NCI-H1048 (cell line): ENCODE measurements at places on chromosomes 13 and 19.

DNA sequence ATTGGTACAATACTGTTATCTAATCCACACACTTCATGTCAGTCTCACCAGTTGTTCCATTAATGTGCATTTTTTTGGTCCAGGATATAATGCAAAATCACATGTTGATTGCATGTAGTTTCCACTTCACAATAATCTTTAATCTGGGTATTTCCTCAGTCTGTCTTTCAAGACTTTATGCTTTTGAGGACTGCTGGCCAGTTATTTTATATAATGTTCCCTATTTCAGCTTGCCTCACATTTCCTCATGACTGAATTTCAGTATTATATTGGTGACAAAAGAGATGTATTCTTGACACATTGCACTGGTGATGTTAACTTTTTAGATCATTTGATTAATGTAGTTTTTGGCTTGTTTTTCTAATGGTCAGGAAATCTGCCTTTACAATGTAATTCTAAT lies 368.3 kb downstream of the IRS2 start:
- no peak for DNase-seq

- DNase-seq: no peak
Measured at GRCh38 chr13:102847272-102848234, 1.7 kb downstream of the ERCC5 start.

- no peak for DNase-seq
Measured at GRCh38 chr13:20411638-20412342, 113.9 kb downstream of the CRYL1 start.

DNA sequence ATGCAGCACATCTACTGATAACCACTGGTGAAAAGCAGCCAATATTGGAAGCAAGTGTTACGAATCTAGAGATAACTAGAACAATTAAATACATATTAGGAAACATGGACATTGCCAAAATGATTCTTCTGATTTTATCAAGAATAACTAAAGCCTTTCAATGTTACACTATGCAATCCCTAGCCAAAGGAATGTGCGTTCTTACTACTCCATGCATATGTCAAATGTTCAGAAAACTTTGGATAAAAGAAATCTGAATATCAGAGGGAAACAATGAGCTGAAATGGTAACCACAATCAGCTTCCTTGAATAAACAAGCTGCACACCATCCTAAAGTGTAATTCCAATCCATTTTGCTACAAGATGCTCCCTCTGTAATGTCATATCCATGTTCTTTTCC lies 951 bp upstream of the POSTN start:
- no peak for DNase-seq

DNA sequence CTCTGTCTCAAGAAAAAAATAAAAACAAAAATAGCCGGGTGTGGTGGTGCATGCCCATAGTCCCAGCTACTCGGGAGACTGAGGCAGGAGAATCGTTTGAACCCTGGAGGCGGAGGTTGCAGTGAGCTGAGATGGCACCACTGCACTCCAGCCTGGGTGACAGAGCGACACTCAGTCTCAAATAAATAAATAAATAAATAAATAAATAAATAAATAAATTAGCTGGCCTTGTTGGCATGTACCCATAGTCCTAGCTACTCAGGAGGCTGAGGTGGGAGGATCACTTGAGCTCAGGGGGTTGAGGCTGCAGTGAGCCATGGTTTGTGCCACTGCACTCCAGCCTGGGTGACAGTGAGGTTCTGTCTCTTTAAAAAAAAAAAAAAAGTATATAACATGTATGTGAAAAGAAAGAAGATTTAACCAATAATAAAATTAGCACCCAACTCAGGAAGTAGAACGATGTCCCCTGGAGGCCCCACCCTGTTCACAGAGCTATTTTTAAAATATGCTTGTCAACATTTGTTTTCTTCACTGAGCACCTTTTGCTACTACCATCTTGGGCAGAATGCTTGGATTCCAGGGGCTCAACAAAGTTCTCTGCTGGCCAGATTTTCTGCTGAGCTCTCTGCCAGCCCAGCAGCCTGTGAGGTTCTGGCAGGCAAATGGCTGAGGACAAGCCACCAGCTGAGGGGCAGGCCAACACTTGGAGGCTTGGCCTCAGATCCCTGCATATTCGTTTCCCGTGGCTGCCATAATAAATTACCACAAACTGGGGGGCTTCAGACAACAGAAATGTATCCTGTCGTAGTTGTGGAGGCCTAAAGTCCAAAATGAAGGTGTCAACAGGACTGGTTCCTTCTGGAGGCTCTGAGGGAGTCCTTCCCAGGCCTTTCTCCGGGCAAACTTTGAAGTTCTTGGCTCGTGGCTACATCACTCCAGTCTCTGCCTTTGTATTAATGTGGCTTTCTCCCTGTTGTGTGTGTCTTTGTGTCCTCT lies 5.2 kb downstream of the SLC25A42 start:
- DNase-seq: no peak

DNA sequence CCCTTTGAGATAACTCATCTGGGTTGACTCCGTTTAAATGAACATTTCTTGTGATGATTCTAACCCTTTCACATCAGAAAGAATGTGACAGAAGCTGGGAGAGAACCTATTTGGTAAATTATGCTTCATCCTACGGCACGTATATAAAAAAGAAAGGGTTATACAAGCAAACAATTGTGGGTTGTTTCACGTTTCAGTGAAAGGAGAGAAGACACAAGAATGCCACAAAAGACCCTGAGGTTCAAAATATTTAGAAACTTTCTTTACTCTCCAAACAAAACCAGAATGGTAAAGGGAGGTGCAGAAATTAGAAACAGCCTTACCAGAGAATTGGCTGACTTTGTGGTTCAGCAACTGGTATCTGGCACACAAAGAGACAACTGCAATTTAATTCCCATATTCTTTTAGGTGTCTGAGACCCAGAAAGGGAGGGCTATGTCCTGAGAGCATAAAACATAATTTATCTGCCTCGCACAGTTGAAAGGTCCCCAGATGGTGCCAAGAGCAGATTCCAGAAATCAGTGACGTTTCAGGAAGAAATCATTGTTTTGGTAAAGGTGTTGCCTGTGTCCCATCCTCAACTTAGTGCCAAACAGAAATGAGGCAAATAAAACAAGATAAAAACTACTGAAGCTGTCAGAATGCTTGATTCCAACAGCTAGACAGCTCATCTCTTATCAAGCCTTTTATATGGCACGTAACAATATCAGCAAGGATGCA lies 361.4 kb downstream of the EFNB2 start:
- no peak for DNase-seq

GRCh38 chr13:106772006-106772601 lies 204.2 kb upstream of the ARGLU1 start:
- no peak for DNase-seq

GRCh38 chr13:69828527-69828926 lies 279.1 kb upstream of the ATXN8OS start:
- no peak for DNase-seq

DNA sequence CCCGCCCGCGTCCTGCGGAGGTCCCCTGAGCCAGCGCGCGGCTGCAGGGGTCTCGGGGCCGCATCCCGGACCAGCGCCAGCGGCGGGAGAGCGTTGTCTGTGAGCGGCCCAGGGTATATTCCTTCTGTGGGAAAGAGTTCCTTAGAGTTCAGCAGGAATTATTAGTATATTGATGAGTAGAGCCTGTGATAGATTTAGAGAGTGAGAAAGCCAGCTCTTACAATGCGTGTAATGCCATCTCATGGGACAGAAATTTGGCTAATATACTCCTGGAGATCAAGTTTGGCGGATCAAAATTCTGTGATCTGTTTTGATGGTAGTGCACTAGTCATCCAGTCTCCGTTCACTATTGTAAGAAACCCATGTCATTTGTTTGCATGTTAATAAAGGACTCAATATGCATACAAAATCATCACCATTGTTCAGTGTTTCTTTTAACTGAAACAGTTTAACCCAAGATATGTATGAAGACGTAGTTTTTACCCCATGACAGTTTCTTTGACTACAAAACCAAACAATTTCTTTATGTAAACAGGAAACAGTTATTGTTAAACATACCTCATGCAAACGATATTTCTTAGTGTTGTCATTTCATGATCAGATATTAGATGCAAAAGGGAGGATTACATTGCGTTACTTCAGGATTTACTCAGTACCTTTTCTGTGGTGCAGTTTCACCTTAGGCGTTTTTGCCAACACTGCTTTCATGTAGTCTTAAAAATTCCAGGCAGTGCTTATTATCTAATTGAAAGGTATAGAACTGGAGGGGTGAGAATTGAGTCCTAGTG lies 9.9 kb downstream of the TNFRSF19 start:
- DNase-seq: no peak

GRCh38 chr19:33406521-33407139 lies 33.1 kb downstream of the CEBPG start:
- peak; percentile 26 for DNase-seq

DNA sequence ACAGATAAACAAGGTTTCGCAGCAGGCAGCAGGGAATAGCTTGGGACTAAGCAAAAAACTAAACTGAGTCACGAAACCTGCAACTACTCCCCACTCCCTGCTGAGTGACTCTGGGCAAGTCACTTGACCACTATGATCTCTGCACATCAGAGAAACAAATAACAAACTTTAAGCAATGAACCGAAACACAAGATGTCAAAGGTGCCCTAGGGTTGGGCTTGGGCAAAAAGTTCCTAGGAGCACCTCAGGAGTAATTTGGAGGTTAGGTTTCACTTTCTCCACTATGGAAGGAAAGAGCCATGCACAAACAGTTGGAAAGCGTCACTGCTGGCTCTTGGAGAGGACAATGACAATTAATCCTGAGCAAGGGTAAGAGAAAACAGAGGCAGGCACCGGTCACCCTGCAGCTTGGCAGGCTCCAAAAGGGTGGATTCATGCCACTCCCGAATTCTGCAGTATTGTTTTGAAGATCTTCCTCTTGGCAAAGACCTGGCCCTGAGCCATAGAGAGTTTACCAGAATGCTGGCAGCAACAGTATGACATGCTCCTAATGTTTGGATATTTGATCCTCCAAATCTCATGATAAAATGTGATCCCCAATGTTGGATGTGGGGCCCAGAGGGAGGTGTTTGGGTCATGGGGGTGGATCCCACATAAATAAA lies 60.3 kb downstream of the CRYL1 start:
- no peak for DNase-seq

DNA sequence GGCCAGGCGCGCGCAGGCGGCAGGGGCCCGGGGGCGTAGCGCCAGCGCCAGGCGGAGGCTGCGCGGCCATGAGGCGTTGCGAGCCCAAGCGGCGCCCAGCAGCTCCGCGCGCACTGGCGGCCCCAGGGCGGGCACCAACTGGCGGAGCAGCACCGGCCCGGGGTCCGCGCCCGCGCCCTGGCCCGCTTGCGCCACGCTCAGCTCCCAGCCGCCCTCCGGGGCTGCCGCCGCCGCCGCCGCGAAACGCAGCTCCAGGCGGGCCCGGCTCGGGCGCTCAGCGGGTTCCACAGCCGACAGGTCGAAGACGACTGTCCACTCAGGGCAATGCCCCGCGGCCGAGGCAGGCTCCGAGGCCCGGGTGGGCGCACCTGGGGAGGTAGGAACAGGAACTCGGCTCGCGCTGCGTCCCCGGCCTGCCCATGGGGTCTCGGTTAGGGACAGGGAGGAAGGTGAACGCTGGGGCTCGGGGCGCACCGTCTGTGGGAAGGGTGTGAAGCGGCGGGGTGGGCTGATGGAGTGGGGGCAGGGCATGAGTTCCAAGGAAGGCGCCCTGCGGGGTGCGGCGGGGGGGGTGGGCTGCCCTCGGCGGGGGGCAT lies 26.8 kb downstream of the CERS1 start:
- DNase-seq: no peak

DNA sequence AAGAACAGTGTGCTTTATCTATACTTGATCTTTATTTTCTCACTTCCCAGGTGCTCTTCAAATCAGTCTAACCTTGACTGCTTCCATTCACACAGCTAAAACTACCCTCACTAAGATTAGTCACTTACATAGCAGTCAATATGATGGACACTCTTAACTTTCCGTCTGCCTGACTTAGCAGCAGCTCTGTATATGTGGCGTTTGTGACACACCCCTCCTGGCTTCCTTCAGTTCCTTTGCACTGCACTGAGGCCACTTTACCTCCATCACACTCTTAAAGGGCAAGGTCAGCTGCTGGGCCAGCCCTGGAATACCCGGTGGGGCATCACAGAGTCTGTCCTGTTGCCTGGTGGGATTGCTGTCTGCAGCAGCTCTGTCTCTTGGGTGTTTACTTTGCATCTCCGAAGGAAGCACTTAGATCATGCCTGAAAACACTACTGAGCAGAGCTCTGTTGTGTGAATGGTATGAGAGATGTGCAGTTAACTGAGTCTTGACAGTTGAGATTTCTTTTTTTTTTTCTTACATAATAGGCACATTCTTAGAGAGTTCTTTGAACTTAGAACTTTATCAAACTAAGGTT lies 35.6 kb upstream of the IL17D start:
- DNase-seq: no peak

DNA sequence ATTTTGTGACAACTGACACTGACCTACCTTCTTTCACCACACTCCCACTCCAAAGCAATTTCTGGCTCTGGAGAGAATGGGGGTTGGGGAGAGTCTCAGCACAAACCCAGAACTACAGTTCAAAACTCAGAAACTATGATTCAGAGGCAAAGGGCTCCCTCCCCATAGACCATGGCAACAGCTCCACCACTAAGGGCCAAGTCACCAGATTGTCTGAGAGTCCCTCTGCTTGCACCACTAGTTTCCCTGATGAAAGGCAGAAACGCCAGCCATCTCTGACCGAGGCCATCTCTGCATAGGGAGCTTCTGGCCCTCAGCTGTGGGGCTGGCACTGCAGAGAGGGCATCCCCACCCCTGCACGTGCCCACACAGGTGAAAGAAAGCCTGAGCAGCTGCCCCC lies 112.4 kb upstream of the VSTM2B start:
- DNase-seq: no peak

DNA sequence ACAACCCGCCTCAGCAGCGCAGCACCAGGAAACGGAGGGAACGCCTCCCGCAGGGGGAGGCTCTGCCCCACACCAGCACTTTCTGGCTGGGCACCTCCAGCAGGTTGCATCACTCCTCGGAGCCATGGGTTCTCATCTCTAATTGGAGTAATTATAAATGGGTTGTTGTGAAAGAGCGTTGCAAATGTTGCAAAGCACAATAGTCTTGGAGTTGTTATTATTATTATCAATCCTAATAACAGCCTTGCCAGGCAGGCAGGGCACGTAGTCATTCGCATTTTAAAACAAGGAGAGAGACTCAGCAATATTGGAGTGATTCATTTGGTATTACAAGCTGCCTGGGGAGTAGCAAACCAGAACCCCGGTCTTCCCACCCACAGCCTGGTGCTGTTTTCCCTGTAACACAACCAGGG lies 108.6 kb upstream of the GJB6 start:
- DNase-seq: no peak

GRCh38 chr19:46381346-46381745 lies 32.0 kb downstream of the CCDC8 start:
- DNase-seq: no peak

DNA sequence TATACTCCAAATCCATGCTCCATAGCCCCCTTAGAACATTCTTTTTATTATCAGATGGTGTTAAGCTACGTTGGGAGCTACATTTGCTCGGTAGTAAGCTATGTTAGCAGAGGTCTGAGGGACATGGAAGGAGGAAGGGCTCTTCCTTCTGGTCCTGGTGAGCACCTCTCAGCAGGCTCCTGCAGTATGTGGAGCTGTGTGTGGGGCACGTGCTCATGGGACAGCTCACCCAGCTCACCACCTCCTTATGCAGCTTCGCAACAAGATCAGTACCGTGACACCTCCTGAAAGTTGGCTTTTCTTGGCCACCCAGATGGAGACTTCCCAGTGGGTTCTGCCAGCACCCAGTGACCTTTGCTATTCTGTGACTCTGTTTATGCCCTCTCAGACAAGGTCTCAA lies 400.5 kb upstream of the SLC10A2 start:
- DNase-seq: no peak
